ENCODE measurements at places on chromosomes 7 and 10. TPM values are rescaled to one million over a fixed set of nuclear protein-coding genes. Genes with fewer than 3 reads are reported as not detected.

DNA sequence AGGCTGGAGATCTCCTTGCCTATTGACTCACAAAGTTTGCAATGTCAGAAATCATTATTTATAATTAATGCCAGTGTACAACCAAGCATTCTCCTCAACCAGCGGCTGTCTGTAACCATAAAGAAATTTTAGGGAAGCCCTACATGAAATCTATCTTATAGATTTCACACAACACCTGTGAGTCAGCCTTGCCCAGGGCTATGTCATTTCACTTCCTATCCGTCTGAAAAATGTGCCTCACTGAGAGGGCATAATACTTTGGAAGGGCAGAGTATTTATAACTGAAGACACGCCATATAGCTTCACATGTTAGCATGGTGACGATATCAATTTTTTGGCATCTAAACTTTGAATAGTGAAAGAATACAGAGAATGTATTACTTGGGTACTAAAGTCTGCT is 296.6 kb upstream of the ETV1 start:
- H3K27ac ChIP-seq: no peak overlapping the region
- H3K36me3 ChIP-seq: no peaks in the 10 kb centered on the region
- no peak overlapping the region for H3K4me3 ChIP-seq
- no peaks in the 10 kb centered on the region for H3K27me3 ChIP-seq

GRCh38 chr7:154473360-154473759 is 421.2 kb downstream of the DPP6 start:
- H3K27me3 ChIP-seq: no peaks in the 10 kb centered on the region
- no peak overlapping the region for H3K27ac ChIP-seq
- DNase-seq: no peak
- H3K36me3 ChIP-seq: no peaks in the 10 kb centered on the region

GRCh38 chr10:34135515-34135914 is 679.6 kb downstream of the PARD3 start:
- no peak overlapping the region for H3K4me3 ChIP-seq
- no peaks in the 10 kb centered on the region for H3K27me3 ChIP-seq
- no peak overlapping the region for H3K27ac ChIP-seq
- no peaks in the 10 kb centered on the region for H3K36me3 ChIP-seq

DNA sequence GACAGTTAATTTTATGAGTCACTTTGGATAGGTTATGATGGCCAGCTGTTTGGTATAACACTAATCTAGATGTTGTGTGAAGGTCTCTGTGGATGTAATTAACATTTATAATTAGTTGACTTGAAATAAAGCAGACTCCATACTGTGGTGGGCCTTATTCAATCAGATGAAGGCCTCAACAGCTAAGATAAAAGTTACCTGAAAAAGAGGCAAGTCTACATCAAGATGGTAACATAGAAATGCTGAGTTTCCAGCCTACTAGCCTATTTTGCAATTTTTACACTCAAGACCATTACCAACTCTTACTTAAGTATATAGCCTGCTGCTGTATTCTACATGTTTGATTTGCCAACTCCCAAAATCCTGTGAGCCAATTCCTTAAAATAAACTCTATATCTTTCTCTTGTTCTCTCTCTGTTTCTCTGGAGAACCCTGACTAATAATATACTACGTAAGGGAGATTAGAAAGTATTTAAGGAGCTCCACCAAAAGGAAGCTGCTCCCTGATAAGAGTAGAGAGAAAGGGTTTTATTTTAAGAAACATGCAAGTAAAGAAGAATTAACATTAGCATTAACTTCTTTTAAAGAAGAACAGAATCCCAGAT is 42.7 kb downstream of the ZNF438 start:
- H3K27me3 ChIP-seq: no peaks in the 10 kb centered on the region
- DNase-seq: peak; percentile 68
- H3K4me3 ChIP-seq: no peak overlapping the region
- H3K36me3 ChIP-seq: no peaks in the 10 kb centered on the region
- H3K27ac ChIP-seq: no peak overlapping the region

DNA sequence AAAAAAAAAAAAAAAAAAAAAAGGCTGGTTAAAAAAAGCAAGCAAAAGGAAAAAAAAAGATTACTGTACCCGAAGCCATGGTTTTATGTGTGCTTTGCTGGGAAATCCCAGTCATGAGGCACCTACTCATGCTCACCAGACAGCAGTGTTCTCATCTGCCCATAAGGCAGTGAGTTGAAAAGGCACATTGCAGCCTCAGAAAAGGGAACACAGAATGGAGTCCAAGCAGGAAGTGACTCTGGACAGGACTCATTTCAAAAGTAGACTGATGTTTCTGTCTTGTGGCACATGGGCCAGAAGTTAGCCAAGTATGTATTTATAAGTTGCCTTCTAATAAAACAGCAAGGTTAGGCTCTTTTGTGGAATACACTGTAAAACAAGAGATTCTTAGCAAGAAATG is 40.2 kb downstream of the PDSS1 start:
- no peak overlapping the region for H3K4me3 ChIP-seq
- peak; percentile 19 for DNase-seq
- H3K4me1 ChIP-seq: peaks cover 8% of the 10 kb centered on the region

GRCh38 chr10:110200503-110200902 is 6.9 kb upstream of the MXI1 start:
- no peaks in the 10 kb centered on the region for H3K36me3 ChIP-seq
- no peaks in the 10 kb centered on the region for H3K4me1 ChIP-seq
- no peak overlapping the region for H3K27ac ChIP-seq
- no peak for DNase-seq

GRCh38 chr7:33733870-33734650 is 171.3 kb upstream of the BMPER start:
- no peak overlapping the region for H3K27ac ChIP-seq
- no peaks in the 10 kb centered on the region for H3K36me3 ChIP-seq
- H3K27me3 ChIP-seq: no peaks in the 10 kb centered on the region
- no peak overlapping the region for H3K4me3 ChIP-seq
- no peak for DNase-seq
- H3K4me1 ChIP-seq: no peaks in the 10 kb centered on the region

The C10orf95 gene
- 0.20 TPM for total RNA-seq

DNA sequence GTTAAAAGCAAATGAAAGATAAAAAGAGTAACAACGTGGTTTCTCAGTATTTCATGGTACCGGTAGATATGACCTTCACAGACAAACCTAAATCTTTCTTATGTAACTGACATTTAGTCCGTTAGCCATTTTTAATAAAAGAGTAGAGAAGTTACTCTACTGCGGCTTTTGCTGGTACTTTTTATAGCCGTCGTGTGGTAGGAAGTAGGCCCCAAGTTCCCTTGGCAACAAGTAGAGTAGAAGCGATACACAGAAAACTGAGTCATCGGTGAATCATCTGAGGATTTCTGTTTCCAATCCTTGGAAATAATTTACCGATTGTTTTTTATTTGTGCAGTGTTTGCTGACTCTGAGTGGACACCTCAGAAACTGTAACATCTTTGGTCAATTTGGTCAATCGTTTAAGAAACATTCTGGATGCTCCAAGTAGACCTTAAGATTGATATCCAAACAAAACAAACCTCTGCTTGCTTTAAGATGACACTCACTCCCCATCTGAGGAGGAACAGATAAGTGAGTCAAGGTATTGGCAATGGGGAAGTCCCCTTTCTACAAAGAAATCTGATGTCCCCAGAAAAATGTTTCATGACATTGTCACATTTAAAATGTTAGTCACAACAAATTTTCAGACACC is 63.9 kb upstream of the AHR start:
- H3K36me3 ChIP-seq: no peaks in the 10 kb centered on the region
- peak; percentile 96 for DNase-seq
- peaks cover 37% of the 10 kb centered on the region for H3K4me1 ChIP-seq
- H3K4me3 ChIP-seq: no peak overlapping the region
- H3K27me3 ChIP-seq: no peaks in the 10 kb centered on the region

- H3K36me3 ChIP-seq: no peaks in the 10 kb centered on the region
- no peaks in the 10 kb centered on the region for H3K27me3 ChIP-seq
- H3K4me3 ChIP-seq: no peak overlapping the region
- DNase-seq: no peak
- no peaks in the 10 kb centered on the region for H3K4me1 ChIP-seq
Measured at GRCh38 chr10:85618841-85619240, 747.8 kb downstream of the GRID1 start.

The SVIL gene
- total RNA-seq: 73.3 TPM

The IDI2 gene
- not detected for total RNA-seq

The ERVW-1 gene
- total RNA-seq: 0.19 TPM

The LRCH4 gene
- total RNA-seq: 62.5 TPM

The TAS2R5 gene
- total RNA-seq: 1.5 TPM

DNA sequence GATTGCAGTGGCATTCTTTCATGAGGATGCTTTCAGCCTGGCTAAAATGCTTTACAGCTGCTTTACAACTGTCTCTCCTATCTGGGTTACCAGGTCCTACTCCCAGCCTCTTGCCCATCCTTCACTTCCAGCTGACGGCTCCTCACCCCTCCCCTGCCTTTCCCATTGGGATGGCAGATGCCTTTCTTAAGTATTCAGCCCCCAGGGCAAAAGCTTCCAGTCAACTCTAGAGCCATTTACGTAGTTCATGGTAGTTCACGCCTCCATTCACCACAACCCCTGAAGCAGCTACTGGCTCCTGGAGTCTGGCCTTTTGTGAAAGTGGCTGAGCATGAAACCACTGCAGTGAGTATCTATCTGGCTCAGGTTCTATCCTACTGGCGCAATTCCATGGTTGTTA is 17.2 kb upstream of the BMPER start:
- peaks cover 4% of the 10 kb centered on the region for H3K4me1 ChIP-seq
- H3K27me3 ChIP-seq: no peaks in the 10 kb centered on the region
- no peak overlapping the region for H3K27ac ChIP-seq

DNA sequence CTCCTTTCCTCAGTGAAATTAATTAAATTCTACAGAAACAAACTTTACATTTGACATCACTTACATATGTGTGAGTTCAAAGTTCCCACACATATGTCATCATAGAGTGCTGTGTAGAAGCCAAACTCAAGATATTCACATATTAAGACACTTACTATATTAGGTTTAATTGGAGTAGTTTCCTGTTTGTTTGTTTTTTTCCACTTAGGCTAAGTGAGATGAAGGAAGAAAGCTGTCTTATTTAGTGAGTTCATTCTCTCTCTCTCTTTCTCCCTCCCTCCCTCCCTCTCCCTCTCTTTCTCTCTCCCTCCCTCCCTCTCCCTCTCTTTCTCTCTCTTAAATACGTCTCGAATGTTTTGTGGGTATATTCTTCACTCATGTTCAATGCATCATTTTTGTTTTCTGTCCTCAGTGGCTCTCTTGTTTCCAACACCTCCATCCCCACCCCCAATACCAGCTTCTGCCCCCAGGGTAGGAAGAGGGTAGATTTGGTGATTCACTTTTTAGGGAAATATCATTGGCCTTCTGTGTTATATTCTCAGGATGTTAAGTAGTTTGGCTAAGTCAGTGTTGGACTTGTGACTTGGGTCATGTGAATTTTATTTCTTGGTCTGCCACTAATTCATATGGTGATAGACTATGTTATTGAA is 262.0 kb downstream of the FRMD4A start:
- no peaks in the 10 kb centered on the region for H3K27me3 ChIP-seq
- no peaks in the 10 kb centered on the region for H3K36me3 ChIP-seq
- DNase-seq: no peak
- peaks cover 8% of the 10 kb centered on the region for H3K4me1 ChIP-seq
- H3K4me3 ChIP-seq: no peak overlapping the region

DNA sequence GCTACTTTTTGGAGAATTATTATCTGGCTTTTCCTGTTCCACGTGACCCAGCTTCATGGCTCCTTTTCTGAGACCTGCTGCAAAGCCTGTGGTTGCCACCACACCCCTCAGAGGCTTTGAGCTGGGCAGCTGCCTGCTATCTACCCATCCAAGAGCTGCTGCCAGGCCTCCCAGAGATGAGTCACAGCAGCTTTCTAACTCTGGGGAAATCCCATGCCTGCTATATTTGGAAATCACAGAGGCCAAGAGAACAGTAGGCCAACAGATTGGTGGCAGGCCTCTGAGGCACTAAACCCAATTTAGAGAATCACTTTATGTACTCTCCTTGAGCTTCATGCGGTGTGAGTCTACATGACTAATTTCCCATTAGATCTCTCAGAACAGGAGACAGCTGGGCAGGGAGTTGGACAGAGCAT is 35.2 kb downstream of the SGCE start:
- peaks cover 10% of the 10 kb centered on the region for H3K4me1 ChIP-seq
- H3K27ac ChIP-seq: peak overlapping the region; percentile 34
- DNase-seq: peak; percentile 90
- no peaks in the 10 kb centered on the region for H3K36me3 ChIP-seq
- no peak overlapping the region for H3K4me3 ChIP-seq
- H3K27me3 ChIP-seq: no peaks in the 10 kb centered on the region

DNA sequence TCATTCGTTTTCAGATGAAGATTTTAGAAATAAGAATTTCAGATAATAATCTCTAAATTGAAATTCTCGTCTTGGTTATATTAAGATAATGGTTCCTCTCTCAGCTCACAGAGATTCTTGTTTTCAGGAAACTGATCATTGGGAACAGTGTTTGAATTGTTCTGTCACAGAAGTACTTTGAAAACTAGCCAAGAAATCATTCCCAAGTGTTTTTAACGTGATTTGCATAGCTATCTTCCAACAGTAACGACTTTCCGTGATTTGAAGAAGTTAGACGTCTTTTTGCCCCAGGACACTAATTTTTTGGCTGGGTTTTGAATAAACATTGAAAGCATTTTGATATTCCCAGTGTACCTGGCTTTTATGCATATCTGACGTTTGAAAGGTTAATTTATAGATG is 116.0 kb downstream of the CDCA7L start:
- H3K4me3 ChIP-seq: no peak overlapping the region
- H3K36me3 ChIP-seq: no peaks in the 10 kb centered on the region
- H3K4me1 ChIP-seq: no peaks in the 10 kb centered on the region
- H3K27me3 ChIP-seq: no peaks in the 10 kb centered on the region
- DNase-seq: no peak

The MUC12 gene
- total RNA-seq: 2.5 TPM

The NT5C2 gene
- total RNA-seq: 89.4 TPM

DNA sequence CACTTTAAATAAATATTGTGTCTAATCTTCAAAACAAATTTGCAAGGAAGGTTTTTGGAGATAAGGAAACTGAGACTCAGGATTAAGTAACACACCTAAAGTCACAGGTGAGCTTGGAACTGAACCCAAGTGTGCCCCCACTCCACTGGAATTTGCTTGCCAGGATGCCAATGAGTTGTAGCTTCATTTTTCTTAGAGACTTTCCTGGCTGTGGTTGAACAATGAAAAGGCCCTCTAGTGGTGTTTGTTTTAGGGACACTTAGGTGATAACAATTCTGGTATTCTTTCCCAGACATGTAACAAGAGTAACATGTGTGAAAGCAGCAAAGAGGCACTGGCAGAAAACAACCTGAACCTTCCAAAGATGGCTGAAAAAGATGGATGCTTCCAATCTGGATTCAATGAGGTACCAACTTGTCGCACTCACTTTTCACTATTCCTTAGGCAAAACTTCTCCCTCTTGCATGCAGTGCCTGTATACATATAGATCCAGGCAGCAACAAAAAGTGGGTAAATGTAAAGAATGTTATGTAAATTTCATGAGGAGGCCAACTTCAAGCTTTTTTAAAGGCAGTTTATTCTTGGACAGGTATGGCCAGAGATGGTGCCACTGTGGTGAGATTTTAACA is 1.5 kb downstream of the IL6 start:
- peak overlapping the region; percentile 98 for H3K27ac ChIP-seq
- no peaks in the 10 kb centered on the region for H3K27me3 ChIP-seq
- peaks cover 17% of the 10 kb centered on the region for H3K36me3 ChIP-seq

The NUTM2B gene
- total RNA-seq: 0.70 TPM

GRCh38 chr10:93771354-93771753 is 13.6 kb downstream of the LGI1 start:
- no peak for DNase-seq
- H3K27ac ChIP-seq: no peak overlapping the region
- H3K27me3 ChIP-seq: peaks cover 2% of the 10 kb centered on the region
- no peaks in the 10 kb centered on the region for H3K36me3 ChIP-seq
- no peak overlapping the region for H3K4me3 ChIP-seq

The ALKBH4 gene
- 12.4 TPM for total RNA-seq

The TMEM196 gene
- not detected for total RNA-seq

Measured in astrocyte (in vitro differentiated cells and primary cell).